ENCODE measurements at places on chromosomes 1 and 21. TPM values are rescaled to one million over a fixed set of nuclear protein-coding genes. Genes with fewer than 3 reads are reported as not detected.

LCE6A gene
- not detected for total RNA-seq

NDC1 gene
- total RNA-seq = 38.7 TPM

FABP3 gene
- total RNA-seq = 3.0 TPM

GRCh38 chr1:233865902-233866301 is 38.6 kb upstream of the SLC35F3 start:
- H3K4me3 ChIP-seq = no peak overlapping the region
- H3K27me3 ChIP-seq = no peaks in the 10 kb centered on the region
- H3K27ac ChIP-seq = no peak overlapping the region
- DNase-seq = no peak

DNA sequence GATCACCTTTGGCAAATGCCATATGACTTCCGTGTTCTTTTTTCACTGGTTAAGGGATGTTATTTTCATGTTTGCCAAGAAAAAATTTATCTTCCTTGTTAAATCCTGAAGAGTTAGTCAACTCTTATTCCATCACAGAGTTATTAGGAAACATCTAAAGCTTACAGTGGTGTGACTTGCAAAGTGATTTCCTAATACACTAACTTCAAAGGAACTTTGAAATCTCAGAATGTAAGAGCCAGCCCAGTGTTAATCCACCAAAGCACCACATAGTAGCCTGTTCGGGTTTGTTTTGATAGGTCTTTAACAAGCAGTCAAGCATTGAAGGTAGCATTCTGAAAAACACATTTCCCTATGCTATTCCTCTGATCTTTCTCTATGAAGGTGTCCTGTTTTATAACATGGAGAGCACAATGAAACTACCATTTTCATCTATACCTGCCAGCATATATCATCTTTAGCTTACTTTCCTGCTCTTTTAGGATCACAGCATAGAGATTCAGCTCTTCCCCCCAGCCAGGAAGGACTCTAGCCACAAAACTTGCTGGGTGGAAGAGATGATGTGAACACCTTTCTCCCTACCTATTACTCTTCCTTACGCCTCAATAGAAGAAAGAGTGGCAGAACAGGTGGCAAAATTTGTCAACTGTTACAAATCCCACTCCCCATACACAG is 82.4 kb upstream of the MAGI3 start:
- no peaks in the 10 kb centered on the region for H3K36me3 ChIP-seq
- no peak for DNase-seq
- H3K27ac ChIP-seq = no peak overlapping the region
- peaks cover 8% of the 10 kb centered on the region for H3K4me1 ChIP-seq

GRCh38 chr1:232059726-232060374 is 433.3 kb downstream of the DISC1 start:
- H3K36me3 ChIP-seq = no peaks in the 10 kb centered on the region
- no peak for DNase-seq
- H3K27me3 ChIP-seq = peaks cover 17% of the 10 kb centered on the region
- peaks cover 28% of the 10 kb centered on the region for H3K4me1 ChIP-seq
- H3K27ac ChIP-seq = no peak overlapping the region
- no peak overlapping the region for H3K4me3 ChIP-seq

- DNase-seq = no peak
- H3K27ac ChIP-seq = no peak overlapping the region
- peaks cover 18% of the 10 kb centered on the region for H3K4me1 ChIP-seq
- H3K4me3 ChIP-seq = no peak overlapping the region
- H3K27me3 ChIP-seq = no peaks in the 10 kb centered on the region
These were observed 9.2 kb upstream of the DENND2D start for GRCh38 chr1:111209622-111210021.
